ENCODE measurements at places on chromosomes 1 and 21. TPM values are rescaled to one million over a fixed set of nuclear protein-coding genes. Genes with fewer than 3 reads are reported as not detected.

DNA sequence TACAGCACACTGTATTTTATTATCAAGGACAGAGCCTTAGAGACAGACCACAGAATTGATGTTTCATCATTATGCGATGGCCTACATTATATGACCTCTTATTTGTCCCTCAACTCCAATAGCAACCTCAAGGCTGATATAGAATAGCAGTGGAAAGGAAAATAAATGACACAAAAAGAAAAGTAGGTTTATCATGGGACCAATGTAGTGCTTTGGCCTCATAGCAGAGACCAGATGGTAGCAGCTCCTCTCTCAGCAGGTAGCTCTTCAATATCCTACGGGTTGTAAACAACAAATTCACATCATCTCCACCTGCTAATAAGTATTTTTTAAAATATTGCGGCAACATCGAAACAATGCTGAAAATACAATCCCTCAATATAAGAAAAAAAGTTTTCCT lies 25.2 kb downstream of the ANP32E start:
- no peak overlapping the region for H3K4me3 ChIP-seq
- no peak for DNase-seq
- no peak overlapping the region for H3K27ac ChIP-seq
- H3K36me3 ChIP-seq = no peaks in the 10 kb centered on the region
- peaks cover 13% of the 10 kb centered on the region for H3K4me1 ChIP-seq

DNA sequence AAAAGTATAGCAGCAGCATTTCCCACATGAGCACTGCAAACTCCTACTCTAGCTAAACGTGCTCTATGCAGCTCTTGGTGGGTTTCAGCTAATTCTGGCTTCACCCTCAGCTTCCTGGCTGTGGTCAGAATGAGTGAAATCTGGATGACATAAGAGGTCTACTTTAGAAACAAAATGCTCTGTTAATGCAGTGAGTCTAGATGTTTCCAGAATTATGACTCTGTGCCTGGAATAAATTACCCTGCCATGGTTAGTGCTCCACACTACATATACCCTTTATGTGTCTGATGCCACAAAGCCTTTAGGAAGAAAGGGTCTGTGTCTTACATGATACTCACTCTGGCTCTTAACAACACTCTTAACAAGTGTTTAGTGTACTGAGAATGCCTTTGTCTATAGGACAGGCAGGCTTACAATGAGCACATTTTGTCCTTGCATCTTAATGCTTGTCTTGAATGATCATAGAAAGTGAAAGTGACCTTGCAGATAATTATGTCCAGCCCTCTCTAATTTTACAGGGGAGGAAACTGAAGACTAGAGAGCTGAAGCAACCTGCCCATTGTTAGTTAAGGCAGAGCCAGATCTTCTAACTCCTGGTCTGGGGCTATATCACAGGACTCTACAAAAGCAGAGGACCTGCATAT lies 9.2 kb downstream of the S100A10 start:
- no peaks in the 10 kb centered on the region for H3K27me3 ChIP-seq
- H3K4me3 ChIP-seq = no peak overlapping the region
- H3K36me3 ChIP-seq = no peaks in the 10 kb centered on the region
- no peak for DNase-seq
- peaks cover 4% of the 10 kb centered on the region for H3K4me1 ChIP-seq
- no peak overlapping the region for H3K27ac ChIP-seq

Gene MMP23B
- 1.5 TPM for total RNA-seq

Gene FCER1G
- total RNA-seq = 1.7 TPM

Gene DISP1
- total RNA-seq = 12.0 TPM

DNA sequence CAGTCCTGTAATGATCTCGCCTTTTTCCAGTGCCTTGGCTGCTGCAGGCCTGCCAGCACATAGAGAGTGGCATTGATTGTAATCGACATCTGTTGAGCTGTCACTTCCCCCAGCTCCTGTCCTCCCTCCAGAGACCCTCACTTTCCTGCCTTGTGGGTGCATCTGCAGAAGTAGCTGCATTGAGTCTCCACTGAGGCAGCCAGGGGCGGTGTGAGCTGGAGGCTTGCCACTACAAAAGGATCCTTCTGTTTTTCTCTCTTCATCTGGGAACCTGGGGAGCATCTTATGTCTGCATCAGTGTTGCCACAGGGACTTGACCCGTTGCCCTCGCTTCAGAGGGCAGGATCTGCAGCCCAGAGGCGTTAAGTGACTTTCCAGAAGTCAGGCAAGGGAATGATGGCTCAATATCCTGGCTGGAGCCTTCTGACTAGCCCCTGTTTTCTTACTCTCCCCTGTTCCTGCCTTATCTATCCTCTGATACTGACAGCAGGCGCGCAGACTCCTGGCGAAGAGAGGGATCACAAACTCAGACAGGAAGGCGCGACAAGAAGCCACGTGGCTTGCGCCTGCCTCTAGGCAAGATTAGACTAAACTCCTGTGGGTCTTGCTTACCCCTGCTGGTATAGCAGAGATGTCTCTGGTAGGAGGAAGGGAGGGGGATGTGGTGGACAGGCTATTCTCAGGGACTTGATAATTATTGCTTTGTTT lies 13.3 kb upstream of the FMOD start:
- H3K27ac ChIP-seq = no peak overlapping the region
- no peak overlapping the region for H3K4me3 ChIP-seq
- no peak for DNase-seq
- peaks cover 18% of the 10 kb centered on the region for H3K4me1 ChIP-seq

Gene OR14K1
- total RNA-seq = not detected

Gene UCHL5
- total RNA-seq = 32.9 TPM

DNA sequence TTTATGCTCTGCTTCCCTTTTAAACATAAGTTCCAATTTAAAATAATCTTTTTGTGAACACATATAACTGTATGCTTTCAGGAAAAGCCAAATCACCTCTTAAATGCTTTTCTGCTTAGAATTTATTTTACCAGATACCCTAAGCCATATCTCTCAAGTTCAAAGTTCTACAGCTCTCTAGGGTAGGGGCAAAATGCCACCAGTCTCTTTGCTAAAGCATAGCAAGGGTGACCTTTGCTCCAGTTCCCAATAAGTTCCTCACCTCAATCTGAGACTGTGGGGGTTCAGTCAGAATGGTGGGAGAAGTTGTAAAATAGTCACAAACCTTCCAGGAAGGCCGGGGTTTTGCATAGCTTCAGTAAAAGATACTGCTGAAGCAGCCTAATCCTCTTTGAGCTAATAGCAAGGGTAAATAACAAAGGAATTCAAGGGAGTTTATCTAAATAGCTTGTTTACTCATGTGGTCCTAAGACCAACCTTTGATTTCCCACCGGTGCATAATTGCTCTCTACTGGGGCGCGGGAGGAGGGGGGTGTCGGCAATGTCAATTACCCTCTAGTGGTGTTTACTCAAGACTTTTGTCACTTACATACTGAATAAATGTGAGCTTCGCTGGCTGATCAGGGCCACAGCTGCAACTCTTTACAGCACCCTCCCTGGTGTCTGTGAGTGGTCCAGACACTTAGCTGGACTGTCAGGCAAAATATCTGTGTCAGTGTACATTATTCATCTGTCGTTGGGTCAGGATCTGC lies 1376.2 kb downstream of the NCAM2 start:
- H3K36me3 ChIP-seq = no peaks in the 10 kb centered on the region
- no peaks in the 10 kb centered on the region for H3K4me1 ChIP-seq
- H3K4me3 ChIP-seq = no peak overlapping the region
- no peaks in the 10 kb centered on the region for H3K27me3 ChIP-seq
- no peak for DNase-seq

GRCh38 chr1:82810601-82811000 lies 1009.9 kb downstream of the ADGRL2 start:
- DNase-seq = no peak
- H3K36me3 ChIP-seq = no peaks in the 10 kb centered on the region

Measured in B cell (primary cell).